ENCODE measurements at places on chromosomes 2 and 18. TPM values are rescaled to one million over a fixed set of nuclear protein-coding genes. Genes with fewer than 3 reads are reported as not detected.

The SLC30A3 gene
- total RNA-seq = 0.92 TPM

The IL18R1 gene
- total RNA-seq = 2.1 TPM

The GNAL gene
- 30.8 TPM for total RNA-seq

The CD8A gene
- 0.47 TPM for total RNA-seq

The MXD1 gene
- 7.7 TPM for total RNA-seq

The ZC3H8 gene
- 15.2 TPM for total RNA-seq

The LHCGR gene
- total RNA-seq = not detected

The STPG4 gene
- total RNA-seq = not detected

The AQP12A gene
- total RNA-seq = not detected

The MATN3 gene
- total RNA-seq = not detected

The ACP1 gene
- total RNA-seq = 73.6 TPM

The GPR155 gene
- 6.6 TPM for total RNA-seq

The CRYGD gene
- not detected for total RNA-seq

The CCDC74A gene
- not detected for total RNA-seq

The PDE11A gene
- total RNA-seq = 2.3 TPM

DNA sequence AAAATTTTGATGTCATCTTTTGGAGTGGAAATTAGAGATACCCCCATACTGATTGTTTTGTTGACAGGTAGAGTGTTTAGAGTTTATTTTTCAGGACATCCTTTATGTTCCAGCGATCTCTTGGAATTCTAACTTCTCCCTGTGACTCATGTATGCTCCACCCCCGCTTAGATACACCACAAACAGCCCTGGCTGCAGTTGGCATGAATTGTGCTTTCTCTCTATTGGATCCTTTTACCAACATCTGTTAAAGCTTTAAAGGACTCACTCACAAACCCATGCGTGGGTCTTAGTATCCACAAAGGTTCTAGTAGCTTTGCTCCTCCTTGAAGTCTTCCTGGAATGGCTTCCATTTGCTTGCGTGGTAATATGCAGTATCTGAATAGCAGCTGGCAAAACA lies 409.5 kb upstream of the POU3F3 start:
- no peak for DNase-seq

- DNase-seq = no peak
These were observed 162.7 kb downstream of the KLHL29 start for GRCh38 chr2:23547725-23548124.

DNA sequence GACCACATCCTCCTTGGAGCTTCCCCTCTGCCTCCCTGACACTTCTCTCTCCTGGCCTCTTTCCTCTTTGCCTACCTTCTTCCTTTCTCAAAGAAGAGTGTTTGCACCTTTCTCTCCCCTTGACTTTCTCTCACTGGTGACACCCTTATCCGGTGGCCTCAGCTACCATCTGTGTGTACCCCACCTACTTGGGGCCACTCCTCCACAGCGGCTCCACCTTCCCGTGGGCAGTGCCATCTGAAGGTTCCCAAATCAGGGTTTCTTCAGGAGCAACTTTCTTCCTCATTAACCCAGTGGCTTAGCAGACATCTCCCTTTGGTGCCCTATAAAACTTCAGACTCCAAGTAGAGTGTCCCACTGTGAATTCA lies 5.3 kb upstream of the NCL start:
- no peak for DNase-seq

- no peak for DNase-seq
These were observed 197.7 kb upstream of the RAB12 start for GRCh38 chr18:8411492-8411891.

- DNase-seq = no peak
These were observed 129.6 kb downstream of the PID1 start for GRCh38 chr2:229141424-229142025.

DNA sequence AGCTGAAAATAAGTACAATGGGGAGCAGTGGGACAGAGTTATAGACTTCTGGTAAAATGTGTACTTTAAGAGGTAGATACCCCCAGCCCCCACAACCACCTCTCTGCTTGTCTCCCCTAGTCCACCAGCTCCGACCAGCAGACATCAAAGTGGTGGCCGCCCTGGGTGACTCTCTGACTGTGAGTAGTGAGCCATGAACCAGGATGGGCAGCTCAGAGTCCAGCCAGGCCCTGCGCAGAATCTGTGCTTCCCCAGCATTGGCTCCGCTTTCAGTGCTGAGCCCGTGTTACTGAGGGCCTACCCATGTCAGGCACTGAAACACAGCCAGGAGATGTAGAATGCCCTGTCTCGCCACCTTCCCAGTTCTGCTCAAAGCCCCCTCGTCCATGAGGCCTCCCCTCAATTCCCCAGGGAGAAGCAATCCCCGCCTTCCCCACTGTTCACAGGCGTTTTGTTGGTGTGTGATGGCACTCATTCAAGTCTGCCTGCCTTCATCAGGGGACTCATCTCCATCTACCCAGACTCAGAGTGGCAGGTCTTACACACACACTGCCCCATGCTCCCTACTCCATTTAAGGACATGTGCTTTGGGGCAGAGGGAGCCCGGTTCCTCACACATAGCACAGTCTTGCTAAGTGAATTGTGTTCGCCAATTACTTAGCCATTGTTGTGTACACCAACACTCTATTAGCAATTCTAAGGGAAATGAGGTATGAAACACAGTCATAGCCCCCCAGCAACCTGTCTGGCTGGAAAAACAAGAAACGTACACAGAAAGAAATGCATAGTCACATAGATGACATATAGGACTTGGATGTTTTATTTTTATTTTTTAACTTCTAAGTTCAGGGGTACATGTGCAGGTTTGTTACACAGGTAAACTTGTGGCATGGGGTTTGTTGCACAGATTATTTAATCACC lies 122.6 kb downstream of the PLB1 start:
- peak; percentile 44 for DNase-seq

DNA sequence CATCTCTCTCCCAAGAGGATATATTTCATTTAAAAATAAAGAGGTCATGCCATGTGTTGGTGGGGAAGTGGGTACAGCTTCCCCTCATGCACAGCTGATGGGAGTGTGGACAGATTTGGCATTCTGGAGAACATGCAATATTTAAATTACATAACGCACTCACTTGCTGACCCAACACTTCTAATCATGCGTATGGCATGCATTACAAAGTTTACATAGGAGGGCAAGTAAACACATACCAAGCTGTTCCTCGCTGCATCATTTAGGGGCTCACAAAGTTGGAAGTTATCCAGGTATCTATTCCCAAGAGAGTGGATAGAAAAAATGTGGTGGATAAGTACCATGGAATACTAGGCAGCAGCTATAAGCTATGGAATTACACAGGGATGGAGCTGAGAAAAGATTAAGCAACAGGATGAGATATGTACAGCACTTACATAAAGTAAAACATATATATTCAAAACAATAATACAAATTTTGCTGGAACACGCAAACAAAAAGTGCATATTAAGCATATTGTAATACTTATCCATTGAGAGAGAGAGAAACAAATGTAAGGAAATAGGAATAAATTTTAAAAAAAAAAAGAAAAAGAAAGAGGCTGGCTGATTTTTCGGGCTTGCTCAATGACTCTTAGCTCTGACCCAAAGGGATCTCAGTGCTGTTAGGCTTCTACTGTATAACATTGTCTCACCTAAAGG lies 11.0 kb downstream of the CYP1B1 start:
- no peak for DNase-seq

DNA sequence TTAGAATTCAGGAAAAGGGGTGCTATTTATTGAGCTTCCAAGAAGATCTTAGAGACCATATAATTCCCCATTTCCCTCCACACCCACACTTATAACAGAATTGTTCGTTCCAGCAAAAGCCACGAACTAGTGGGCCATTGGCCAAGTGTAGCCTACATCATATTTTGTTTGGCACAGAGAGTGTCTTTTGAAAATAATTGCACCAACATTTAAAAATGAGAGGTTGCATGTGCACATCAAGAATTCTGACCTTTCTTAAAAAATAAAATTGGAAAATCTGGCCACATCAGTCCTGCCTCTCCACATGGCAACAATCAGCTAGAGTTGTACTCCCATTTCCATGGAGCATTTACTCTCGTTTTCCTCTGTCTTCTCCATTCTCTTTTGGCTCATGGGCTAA lies 655.5 kb upstream of the FANCL start:
- no peak for DNase-seq

DNA sequence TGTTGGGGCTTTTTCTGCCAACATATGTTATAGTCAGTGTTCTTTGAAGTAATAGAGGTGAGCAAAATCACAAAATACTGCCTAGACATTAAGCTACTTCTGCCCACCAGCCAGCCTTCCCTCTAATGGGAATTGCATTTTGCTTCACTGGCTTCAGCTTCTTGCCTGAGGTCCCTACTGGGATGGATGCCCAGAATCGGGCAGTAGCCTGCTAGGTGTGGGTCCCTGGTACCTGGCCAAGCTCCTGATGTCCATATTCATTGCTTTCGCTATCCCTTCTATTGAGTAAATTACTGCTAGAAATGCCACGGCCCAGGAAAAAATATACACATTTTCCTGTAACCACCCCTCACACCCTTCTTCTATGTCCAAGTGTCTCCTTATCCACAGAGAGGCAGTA lies 27.0 kb downstream of the CRYGD start:
- no peak for DNase-seq

DNA sequence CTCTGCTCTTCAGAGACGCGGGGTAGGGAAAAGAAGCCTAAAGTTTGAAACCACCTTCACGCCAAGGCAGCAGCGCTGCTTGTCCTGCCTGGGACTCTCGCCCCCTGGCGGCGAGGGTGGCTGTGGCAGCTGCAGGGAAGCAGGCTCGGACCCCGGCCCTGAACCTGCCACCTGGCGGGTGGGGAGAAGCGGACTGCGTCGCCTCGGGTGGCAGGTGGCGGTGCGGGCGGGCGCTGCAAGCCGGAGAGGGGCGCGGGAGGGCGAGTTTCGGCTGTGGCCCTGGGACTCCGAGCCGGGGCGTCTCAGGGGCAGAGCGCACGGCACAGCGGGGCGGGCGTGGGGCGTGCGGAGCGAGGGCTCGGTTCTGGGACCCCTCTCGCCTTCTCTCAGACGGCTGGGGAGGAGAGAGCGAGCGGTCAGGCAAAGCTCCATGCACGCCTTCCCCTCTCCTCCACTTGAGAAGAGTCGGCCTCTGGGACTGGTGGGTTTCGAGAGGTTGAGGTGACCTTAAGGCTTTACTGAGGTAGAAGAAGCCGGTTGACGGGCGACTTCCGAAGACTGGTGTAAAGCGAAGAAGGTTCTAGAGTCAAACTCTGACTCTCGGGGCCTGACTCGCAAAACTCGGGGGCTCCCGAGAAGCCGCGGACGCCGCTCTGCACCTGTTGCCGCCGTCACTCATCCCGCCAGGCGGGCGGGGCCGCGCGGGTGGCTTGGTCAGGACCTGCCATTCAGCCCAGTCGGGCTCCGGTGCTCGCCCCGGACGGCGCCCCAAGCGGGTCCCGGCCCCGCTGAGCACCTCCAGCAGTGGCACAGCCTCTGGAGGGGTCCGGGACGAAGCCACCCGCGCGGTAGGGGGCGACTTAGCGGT lies 1.1 kb upstream of the BOLL start:
- peak; percentile 80 for DNase-seq

DNA sequence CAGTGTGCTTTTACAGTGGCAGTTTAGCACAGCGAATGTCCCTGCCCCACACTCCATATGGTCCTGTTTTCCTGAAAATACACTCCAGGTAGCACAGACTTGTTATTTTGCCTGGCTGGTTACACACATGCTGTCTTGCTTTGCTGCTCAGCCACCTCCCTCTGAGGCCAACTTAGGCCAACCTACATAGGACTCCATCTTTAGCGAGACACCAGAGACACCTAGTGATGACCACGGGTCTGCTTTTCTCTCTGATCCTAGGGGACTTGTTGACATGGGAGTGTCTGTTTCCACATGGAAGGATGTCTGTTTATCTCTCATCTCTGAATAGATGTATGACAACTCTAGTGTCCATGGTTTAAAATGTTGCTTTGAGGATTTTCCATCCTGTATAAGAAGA lies 43.3 kb downstream of the PLEKHB2 start:
- no peak for DNase-seq

DNA sequence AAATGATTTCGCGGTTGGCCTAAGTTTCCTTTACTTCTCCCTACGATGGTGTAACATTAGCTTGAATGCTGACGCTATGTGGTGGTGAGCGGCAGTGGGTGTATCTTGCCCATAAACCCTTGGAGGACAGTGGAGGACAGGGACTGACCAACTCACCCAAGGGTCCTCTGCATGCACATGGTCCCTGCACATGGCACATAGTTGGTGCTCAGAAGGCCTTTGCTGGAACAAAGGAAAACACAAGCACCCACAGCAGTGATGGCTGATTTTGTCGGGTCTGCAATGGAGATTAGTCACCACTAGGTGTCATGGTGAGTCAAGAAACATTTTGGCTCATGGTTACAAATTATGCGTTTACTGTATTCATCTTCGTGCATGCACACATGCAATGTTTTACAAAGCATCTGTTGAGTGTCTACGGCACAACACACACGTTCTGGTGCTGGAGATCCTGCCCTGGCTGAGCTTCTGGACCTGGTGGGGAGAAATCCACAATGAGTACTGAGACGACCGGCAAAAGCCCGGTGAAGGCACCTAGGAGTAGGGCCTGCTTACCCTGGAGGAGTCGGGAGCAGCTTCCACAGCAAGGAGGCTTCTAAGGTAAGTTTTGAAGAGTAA lies 44.0 kb downstream of the PDCL3 start:
- no peak for DNase-seq

- DNase-seq = peak; percentile 38
These were observed 392.4 kb downstream of the ALK start for GRCh38 chr2:29528891-29529520.

GRCh38 chr2:1480671-1481076 lies 67.4 kb downstream of the TPO start:
- DNase-seq = no peak

- DNase-seq = no peak
These were observed 693 bp downstream of the ORC2 start for GRCh38 chr2:200962811-200963123.

DNA sequence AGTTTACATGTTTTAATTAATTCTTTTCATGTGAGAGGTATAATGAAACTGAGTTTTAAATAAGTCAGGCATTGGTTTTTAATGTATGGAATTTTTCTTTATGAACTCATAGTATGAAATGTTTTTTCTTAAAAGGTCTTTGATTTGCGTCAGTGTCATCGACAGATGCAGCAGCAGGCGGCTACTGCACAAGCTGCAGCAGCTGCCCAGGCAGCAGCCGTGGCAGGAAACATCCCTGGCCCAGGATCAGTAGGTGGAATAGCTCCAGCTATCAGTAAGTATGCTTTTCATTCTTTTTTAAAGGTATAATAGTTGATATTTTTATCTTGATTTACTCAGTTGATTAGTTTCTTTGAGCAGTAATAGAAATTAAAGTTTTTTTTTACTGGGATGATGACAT lies 46.5 kb downstream of the SMAD4 start:
- no peak for DNase-seq

- no peak for DNase-seq
These were observed 190.1 kb downstream of the PDE11A start for GRCh38 chr2:177882501-177882900.

Data from psoas muscle (tissue), 8 donors.